ENCODE measurements at places on chromosomes 12 and 14. TPM values are rescaled to one million over a fixed set of nuclear protein-coding genes. Genes with fewer than 3 reads are reported as not detected.

SALL2 gene
- total RNA-seq: 0.65 TPM

MYF5 gene
- not detected for total RNA-seq

OTX2 gene
- not detected for total RNA-seq

KRT79 gene
- 2.0 TPM for total RNA-seq

ACOT6 gene
- not detected for total RNA-seq

SIX6 gene
- not detected for total RNA-seq

CD163 gene
- total RNA-seq: 469 TPM

DHH gene
- 0.49 TPM for total RNA-seq

IFT81 gene
- 3.4 TPM for total RNA-seq

PLCZ1 gene
- not detected for total RNA-seq

PPP4R4 gene
- 0.38 TPM for total RNA-seq

KLRG1 gene
- total RNA-seq: 7.2 TPM

CLEC14A gene
- total RNA-seq: 23.2 TPM

ORMDL2 gene
- 11.7 TPM for total RNA-seq

KCNJ8 gene
- 29.6 TPM for total RNA-seq

MEG3 gene
- 44.5 TPM for total RNA-seq

WDHD1 gene
- 1.8 TPM for total RNA-seq

KLHL33 gene
- 1.1 TPM for total RNA-seq

FOXG1 gene
- not detected for total RNA-seq

RPS6KL1 gene
- 3.8 TPM for total RNA-seq

ATP2B1 gene
- total RNA-seq: 60.7 TPM

RNASE4 gene
- 355 TPM for total RNA-seq
